ENCODE measurements at places on chromosomes 5 and 9. TPM values are rescaled to one million over a fixed set of nuclear protein-coding genes. Genes with fewer than 3 reads are reported as not detected.

The COL23A1 gene
- total RNA-seq, result 0.36 TPM

The STKLD1 gene
- 8.3 TPM for total RNA-seq

The SLC35A4 gene
- 16.6 TPM for total RNA-seq

The SPINK6 gene
- total RNA-seq, result 1.9 TPM

The NFIB gene
- total RNA-seq, result 63.8 TPM

The IL9 gene
- total RNA-seq, result not detected

The PCDHGB4 gene
- 6.1 TPM for total RNA-seq

The ARHGEF39 gene
- 1.7 TPM for total RNA-seq

GRCh38 chr5:133494232-133494922 is 118.0 kb downstream of the FSTL4 start:
- no peaks in the 10 kb centered on the region for H3K27me3 ChIP-seq
- no peaks in the 10 kb centered on the region for H3K36me3 ChIP-seq
- H3K4me1 ChIP-seq, result no peaks in the 10 kb centered on the region
- no peak for DNase-seq
- H3K4me3 ChIP-seq, result no peak overlapping the region

- no peaks in the 10 kb centered on the region for H3K36me3 ChIP-seq
- no peaks in the 10 kb centered on the region for H3K4me1 ChIP-seq
- no peaks in the 10 kb centered on the region for H3K27me3 ChIP-seq
- H3K4me3 ChIP-seq, result no peak overlapping the region
- no peak for DNase-seq
Observed at GRCh38 chr9:84697509-84698114, 28.1 kb downstream of the NTRK2 start.

DNA sequence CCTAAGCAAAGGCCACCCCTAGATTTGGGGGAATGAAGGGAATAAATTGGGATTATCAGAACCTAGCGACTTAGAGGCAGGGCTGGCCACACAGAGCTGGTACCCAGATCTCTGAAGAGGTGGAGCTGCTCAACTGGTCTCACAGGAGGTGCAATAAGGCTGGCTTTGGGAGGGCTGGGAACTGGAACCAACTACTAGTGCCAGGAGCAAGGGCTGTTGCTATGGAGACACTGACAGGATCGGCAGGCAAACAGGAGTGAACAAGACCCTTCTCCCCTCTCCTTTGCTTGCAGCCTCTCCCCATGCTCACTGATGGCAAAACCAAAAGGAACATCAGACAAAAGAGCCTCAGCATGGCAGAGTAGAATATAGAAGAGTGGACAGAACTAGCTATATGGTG is 17.0 kb upstream of the WHRN start:
- DNase-seq, result no peak
- H3K27ac ChIP-seq, result no peak overlapping the region
- no peaks in the 10 kb centered on the region for H3K36me3 ChIP-seq

- H3K36me3 ChIP-seq, result no peaks in the 10 kb centered on the region
- H3K27ac ChIP-seq, result no peak overlapping the region
Observed at GRCh38 chr5:91305640-91306039, 77.5 kb downstream of the ARRDC3 start.

GRCh38 chr5:136350343-136350742 is 15.0 kb downstream of the TRPC7 start:
- no peaks in the 10 kb centered on the region for H3K27me3 ChIP-seq
- H3K36me3 ChIP-seq, result no peaks in the 10 kb centered on the region
- H3K4me3 ChIP-seq, result no peak overlapping the region
- no peak for DNase-seq
- H3K27ac ChIP-seq, result no peak overlapping the region

DNA sequence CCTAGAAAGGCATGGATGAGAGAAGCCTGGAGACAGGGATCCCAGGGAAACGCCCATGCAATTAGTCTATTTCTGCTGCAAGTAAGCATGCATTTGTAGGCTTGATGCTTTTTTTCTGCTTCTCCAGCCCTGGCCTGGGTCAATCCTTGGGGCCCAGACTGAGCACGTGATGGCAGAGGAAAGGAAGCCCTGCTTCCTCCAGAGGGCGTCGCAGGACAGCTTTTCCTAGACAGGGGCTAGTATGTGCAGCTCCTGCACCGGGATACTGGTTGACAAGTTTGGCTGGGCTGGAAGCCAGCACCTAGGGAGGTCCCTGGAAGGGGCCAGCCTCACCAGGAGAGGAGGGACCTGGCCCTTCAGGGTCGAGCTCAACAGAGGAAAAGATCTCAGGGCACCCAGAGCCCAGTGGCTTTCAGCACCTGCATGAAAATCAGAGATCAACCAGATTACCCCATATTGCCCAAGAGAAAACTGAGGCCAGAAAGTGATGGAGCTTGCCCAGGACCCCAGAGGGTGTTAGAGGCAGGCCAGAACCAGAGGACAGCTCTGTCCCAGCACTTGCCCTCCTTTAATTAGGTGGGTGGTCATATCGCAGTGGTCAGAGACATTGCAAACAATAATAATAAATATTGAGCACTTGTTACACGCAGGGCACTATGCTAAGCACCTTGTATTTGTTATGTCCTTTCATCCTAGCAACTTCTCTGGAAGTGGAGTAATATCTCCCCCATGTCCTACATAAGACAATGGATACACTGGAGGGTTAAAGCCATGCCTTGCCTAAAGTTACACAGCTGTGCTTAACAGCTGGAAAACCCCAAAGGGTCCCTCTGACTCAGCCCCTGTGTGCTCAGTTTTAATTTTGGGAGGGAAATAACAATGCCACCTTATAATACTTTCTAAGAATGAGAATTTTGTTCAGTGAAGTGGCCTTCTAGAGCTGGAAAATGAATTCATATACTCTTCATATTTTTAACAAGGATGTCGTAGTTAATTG is 67.1 kb downstream of the KLF4 start:
- H3K4me3 ChIP-seq, result no peak overlapping the region
- peak; percentile 75 for DNase-seq
- H3K27ac ChIP-seq, result no peak overlapping the region
- H3K36me3 ChIP-seq, result no peaks in the 10 kb centered on the region
- no peaks in the 10 kb centered on the region for H3K27me3 ChIP-seq

DNA sequence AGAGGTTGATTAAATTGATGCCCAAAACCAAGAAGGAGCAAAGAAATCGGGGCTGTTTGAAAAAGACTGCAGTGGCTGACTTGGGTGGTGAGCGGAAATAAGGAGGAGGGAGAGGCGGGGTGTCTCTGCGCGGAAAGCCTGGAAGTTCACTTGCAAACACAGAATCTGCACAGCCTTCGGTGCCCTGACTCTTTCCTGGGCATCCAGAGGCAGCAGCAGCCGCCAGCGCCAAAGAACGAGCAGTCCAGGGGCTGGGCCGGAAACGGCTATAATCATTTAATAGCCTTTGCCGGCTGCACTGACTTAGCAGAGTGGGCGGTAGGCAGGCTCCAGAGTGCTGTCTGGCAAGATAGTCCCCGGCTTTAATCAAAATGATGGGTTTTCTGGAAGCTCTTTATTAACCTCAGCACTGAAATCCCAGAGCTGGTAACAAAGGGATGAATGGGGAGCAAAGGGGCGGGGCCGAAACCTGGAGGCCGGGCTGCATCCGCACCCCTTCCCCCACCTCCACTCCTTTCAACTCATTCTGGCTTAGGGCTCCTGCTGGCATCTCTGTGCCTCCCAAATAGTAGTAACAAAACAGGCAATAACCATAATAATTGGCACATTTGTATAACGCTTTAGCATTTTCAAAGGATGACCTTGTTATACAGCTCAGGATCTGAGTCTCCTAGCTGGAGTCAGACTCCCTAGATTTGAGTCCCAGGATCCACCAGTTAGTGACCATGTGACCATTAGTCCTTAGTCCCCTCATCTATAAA is 35.7 kb downstream of the PCDHAC2 start:
- no peaks in the 10 kb centered on the region for H3K36me3 ChIP-seq
- DNase-seq, result no peak
- H3K4me3 ChIP-seq, result no peak overlapping the region
- peaks cover 14% of the 10 kb centered on the region for H3K27me3 ChIP-seq

DNA sequence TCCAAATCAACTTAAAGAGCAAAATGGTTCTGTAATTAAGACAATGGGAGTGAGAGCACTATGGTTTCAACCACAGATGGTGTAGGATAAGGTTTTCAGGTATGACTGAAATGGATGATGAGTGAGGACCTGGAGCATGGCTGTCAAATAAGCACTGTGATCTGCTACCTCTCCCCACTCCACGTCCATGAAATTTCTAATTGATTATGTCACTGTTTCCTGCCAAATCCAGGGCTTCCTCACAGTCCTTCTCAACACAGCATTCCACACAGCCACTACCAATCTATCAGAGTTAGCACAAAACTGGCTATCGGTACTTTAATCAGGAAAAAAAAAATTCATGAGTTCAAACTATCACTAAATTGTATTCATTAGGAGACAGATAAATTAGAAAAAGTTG is 420.4 kb upstream of the WWC1 start:
- no peaks in the 10 kb centered on the region for H3K4me1 ChIP-seq
- H3K27me3 ChIP-seq, result no peaks in the 10 kb centered on the region
- no peak overlapping the region for H3K4me3 ChIP-seq
- no peaks in the 10 kb centered on the region for H3K36me3 ChIP-seq
- no peak overlapping the region for H3K27ac ChIP-seq

DNA sequence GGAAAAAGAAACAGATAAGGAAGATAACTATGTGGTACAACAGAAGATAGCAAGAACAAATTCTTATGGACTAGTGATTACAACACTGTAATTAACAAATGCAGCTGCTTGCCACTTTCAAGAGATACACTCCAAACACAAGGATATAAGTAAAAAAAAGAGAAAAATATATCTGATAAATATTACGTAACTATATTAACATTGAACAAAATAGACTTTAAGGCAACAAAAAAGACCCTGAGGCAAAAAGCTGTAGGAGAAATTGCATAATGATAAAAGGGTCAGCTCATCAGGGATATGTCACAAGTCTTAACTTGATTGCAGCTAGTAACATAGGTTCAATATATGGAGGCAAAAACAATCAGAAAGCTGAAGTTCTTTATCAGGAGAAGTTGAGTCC is 51.3 kb upstream of the RNF130 start:
- no peak for DNase-seq
- no peaks in the 10 kb centered on the region for H3K36me3 ChIP-seq
- H3K4me1 ChIP-seq, result peaks cover 7% of the 10 kb centered on the region

GRCh38 chr9:37986771-37987258 is 82.2 kb downstream of the SHB start:
- no peak overlapping the region for H3K4me3 ChIP-seq
- H3K4me1 ChIP-seq, result peaks cover 13% of the 10 kb centered on the region
- H3K27me3 ChIP-seq, result no peaks in the 10 kb centered on the region
- DNase-seq, result no peak
- H3K36me3 ChIP-seq, result no peaks in the 10 kb centered on the region

GRCh38 chr9:70986984-70987383 is 134.4 kb downstream of the TRPM3 start:
- H3K36me3 ChIP-seq, result no peaks in the 10 kb centered on the region
- no peaks in the 10 kb centered on the region for H3K4me1 ChIP-seq
- no peak for DNase-seq
- H3K4me3 ChIP-seq, result no peak overlapping the region

- H3K27ac ChIP-seq, result no peak overlapping the region
- no peak overlapping the region for H3K4me3 ChIP-seq
- no peak for DNase-seq
- no peaks in the 10 kb centered on the region for H3K27me3 ChIP-seq
- H3K36me3 ChIP-seq, result no peaks in the 10 kb centered on the region
- no peaks in the 10 kb centered on the region for H3K4me1 ChIP-seq
Observed at GRCh38 chr9:2545881-2546490, 75.6 kb upstream of the VLDLR start.

- H3K27ac ChIP-seq, result no peak overlapping the region
- H3K4me1 ChIP-seq, result peaks cover 11% of the 10 kb centered on the region
- no peak for DNase-seq
- no peak overlapping the region for H3K4me3 ChIP-seq
Observed at GRCh38 chr9:2574203-2574602, 47.4 kb upstream of the VLDLR start.

GRCh38 chr9:71355884-71356283 is 234.5 kb upstream of the TRPM3 start:
- H3K4me1 ChIP-seq, result no peaks in the 10 kb centered on the region
- H3K4me3 ChIP-seq, result no peak overlapping the region
- no peaks in the 10 kb centered on the region for H3K36me3 ChIP-seq
- no peaks in the 10 kb centered on the region for H3K27me3 ChIP-seq
- no peak for DNase-seq

All from sigmoid colon (tissue), 7 donors.